ENCODE measurements at places on chromosomes 5 and 9.

- DNase-seq, result peak; percentile 10
Measured at GRCh38 chr5:7745882-7746610, 104.9 kb downstream of the CFAP90 start.

DNA sequence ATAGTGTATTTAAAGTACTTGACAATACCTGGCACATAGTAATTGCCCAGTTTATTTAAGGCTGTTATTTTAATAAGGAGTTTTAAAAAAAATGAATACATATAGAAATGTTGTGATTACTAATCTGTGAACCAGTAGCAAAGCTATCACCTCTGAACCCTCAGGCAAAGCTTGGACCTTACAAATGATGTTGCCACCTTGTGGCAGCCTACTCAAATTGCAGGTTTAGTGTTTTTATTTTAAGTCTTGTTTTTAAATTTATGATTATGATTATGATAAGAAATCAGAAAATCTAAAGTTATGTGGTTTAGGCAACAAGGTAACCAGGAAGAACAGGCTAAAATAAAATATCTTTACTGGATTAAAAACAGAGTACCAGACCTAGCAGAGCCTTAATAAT lies 35.8 kb downstream of the PPARGC1B start:
- no peak for DNase-seq

GRCh38 chr9:89838621-89839020 lies 233.8 kb downstream of the GADD45G start:
- no peak for DNase-seq

DNA sequence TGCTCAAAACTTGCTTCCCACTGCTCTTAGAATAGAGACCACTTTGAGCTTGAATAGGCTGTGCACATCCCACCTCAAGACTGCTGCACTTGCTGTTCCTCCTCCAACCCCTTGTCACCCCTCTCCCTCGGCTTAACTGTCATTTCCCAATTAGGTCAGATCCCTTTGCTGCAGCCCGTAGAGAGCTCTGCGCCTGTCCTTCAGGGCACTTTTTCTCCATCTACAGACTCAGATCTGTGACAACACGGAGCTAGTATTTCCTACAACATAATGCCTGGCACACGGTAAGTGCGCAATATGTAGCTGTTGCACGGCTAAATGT lies 485 bp upstream of the HABP4 start:
- no peak for DNase-seq

DNA sequence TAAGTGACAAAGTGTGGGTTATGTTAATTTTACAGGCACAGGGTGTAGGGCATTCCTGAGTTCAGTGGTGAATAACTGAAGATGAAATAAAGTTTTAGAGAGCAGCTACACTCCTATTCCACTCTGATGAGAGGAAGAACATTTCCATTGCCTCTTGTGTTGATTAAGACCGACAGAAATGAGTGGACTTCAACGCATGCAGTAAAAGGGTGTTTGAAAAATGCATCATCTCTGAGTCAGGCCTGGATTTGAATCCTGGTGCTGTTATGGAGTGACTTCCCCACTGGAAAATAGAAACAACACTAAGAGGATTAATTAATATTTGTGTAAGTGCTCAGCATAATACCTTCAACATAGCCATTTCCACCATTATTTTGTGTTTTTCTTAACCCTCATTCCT lies 86.3 kb downstream of the PRR16 start:
- DNase-seq, result no peak

DNA sequence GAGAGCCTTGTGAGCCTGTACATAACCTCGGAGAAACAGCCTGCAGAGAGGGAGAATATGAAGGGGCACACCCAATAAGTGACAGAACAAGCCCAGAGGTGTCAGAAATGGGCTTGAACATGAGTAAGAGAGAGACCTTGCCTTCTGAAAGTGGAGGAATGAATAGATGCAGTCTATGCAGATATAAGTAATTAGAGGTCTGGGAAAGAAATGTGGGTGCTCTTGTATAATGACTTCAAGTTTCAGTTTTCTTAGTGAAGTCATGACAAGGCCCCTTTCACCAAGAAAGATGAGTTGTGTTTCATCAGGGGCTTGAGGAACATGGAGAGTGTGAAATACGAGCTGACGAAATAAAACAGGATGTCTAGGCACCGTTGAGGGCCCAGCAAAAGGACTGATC lies 15.1 kb downstream of the GRAMD2B start:
- DNase-seq, result no peak

- no peak for DNase-seq
Measured at GRCh38 chr5:141729387-141730006, 47.5 kb upstream of the ARAP3 start.

DNA sequence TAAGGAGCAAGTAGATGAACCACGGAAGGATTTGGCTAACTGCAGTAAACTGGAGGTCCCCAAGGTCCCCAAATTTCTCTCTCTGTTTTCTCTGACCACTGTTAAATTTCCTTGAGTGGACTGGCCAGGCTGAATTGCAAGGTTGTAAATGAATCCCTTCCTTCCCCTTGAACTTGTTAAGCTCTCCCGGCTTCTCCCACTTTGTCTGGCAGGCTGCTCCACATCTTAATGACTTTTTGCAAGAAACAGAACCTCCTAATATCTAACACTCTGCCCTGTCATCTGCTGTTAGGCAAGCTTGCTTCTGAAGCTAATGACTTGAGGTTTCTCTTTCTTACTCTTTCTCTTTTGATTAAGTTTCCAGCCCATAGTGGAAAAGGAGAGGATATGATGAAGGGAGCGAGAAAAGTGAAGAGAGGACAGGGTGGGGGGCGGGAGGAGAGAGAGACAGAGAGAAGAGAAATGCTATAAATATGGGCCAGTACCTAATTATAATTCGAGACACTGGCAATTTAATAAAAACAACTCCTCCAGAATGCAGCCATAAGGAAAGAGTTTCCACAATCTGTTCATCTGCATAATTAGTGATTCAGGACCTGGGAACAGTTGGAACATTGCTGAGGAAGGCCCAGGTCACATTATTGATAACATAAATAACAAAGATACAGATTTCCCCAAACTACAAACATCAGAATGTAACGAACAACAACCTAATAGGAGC lies 437.3 kb upstream of the MPDZ start:
- DNase-seq, result no peak

- DNase-seq, result no peak
Measured at GRCh38 chr5:135430135-135430437, 17.1 kb downstream of the DCANP1 start.

DNA sequence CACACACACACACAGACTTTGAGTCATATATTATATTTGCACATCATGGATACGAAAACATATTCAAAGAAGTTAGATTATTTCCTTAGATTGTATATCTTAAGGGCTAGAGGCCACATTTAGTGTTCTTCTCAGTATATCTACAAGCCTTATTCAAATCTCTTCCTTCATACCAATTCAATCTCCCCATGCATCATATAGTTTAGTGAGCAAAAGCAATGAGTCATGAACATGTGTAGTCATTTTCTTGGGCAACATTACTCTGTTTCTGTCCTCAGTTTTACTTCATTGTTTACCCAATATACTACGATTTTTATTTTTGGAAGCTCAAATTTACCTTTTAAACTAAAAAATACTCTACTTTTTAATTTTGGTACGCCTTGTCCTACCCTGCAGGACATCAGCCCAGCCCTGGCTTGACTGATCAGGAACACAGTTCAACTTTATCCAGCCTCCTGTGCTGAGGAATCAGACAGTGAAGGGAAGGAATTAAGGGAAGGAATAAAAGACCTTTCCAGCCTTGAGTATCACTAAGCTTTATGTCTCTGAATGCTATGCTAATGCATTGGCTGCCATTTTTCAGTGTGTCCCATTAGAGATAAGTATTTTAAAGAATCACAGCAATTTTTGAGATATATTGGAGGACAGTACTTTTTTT lies 101.7 kb upstream of the FST start:
- no peak for DNase-seq

- no peak for DNase-seq
Measured at GRCh38 chr5:3490957-3491507, 104.6 kb upstream of the IRX1 start.

GRCh38 chr5:116475338-116475737 lies 99.3 kb downstream of the SEMA6A start:
- DNase-seq, result no peak

DNA sequence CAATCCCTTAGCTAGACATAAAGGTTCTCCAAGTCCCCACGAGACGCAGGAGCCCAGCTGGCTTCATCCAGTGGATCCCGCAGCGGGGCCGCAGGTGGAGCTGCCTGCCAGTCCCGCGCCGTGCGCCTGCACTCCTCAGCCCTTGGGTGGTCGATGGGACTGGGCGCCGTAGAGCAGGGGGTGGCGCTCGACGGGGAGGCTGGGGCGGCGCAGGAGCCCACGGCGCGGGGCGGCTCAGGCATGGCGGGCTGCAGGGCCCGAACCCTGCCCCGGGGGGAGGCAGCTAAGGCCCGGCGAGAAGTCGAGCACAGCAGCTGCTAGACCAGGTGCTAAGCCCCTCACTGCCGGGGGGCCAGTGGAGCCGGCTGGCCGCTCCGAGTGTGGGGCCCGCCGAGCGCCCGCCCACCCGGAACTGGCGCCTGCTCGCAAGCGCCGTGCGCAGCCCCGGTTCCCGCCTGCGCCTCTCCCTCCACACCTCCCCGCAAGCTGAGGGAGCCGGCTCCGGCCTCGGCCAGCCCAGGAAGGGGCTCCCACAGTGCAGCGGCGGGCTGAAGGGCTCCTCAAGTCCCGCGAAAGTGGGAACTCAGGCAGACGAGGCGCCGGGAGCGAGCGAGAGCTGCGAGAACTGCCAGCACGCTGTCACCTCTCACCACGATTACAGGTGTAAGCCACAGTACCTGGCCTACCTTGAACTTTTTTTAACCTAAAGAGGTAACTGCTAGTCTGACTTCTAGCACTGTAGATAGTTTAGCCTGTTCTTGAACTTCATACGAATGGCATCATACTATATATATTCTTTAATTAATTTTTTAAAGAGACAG lies 35.5 kb downstream of the PTGS1 start:
- no peak for DNase-seq

- no peak for DNase-seq
Measured at GRCh38 chr9:128733256-128733655, 9.3 kb upstream of the ZDHHC12 start.

DNA sequence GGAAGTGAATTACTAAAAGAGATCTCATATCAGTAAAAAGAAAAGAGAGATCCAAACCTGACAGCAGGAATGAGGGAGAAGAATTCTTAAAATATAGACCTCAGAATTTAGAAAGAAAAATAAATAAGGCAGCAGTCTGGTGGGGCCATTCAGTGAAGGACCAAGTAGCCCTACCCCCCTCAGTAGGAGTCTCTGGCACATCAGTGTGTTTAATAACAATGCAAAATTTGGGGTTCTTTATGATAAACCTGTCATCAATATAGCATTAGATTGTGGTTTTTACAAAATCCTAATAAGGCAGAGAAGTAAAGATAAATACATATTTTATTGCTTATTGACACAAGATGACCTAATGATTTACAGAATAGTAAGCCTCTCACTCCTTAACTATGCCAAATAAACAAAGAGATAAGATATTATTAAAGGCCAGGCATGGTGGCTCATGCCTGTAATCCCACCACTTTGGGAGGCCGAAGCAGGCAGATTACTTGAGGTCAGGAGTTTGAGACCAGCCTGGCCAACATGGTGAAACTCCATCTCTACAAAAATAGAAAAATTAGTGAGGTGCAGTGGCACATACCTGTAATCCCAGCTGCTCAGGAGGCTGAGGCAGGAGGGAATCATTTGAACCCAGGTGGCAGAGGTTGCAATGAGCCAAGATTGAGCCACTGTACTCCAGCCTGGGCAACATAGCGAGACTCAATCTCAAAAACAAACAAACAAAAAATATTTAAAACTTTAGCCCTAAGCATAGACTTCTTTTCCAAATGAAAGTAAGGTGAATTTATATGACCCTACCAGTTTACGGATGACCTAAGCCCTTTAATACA lies 108.6 kb downstream of the BASP1 start:
- no peak for DNase-seq

All from stimulated activated CD4-positive, alpha-beta T cell treated with anti-CD3 and anti-CD28 coated beads, Interleukin-1b, Interleukin-23, amount 100 ng/mL, for 1 hour (primary cell).